ENCODE measurements at places on chromosomes 3 and 15.

GRCh38 chr3:124266487-124266886, 274.6 kb upstream of the ROPN1 start:
- DNase-seq: no peak

GRCh38 chr3:47009225-47010110, 30.0 kb downstream of the NBEAL2 start:
- DNase-seq: no peak

GRCh38 chr3:57030721-57031120, 29.7 kb upstream of the SPATA12 start:
- DNase-seq: no peak

GRCh38 chr15:23576061-23576460, 10.6 kb downstream of the MKRN3 start:
- no peak for DNase-seq

DNA sequence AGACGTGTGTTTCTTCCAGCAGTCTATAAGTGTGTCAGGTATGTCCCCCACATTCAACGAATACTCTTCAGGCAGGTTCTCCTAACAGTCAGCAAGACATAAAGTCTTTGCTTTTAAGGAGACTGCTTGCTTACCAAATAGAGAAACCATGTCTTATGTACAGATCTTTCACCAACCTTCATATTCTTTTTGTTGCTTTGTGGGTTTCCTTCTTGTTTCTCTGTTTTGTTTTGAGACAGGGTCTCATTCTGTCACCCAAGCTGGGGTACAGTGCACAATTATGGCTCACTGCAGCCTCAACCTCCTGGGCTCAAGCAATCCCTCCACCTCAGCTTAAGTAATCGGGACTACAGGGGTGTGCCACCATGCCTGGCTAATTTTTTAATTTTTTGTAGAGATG, 14.3 kb downstream of the DYNC1LI1 start:
- DNase-seq: no peak

DNA sequence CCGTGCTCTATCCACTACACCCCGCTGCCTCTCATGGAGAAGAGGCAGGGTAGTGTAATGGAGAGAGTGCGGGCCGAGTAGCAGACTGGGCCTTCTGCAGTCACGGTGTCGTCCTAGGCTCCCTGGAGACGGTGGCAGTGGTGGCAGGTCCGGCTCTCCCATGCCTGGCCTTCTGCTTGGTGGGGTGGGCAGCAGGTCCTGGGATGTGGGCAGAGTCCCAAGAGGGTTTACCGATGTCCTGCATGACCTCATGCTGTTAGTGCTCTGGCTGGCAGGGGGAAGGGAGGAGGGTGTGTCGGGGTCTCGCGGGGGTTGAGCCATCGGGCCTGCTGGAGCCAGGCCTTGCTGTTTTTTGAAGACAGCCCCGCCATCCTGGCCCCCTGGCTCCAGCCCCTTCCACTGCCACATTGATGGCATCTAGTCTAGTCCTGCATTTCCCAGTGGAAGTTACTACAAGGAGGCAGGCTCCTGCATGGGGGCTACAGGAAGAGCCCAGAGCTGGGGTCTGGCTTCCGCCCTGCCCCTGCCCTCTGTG, 73.6 kb upstream of the SEC13 start:
- no peak for DNase-seq

- DNase-seq: no peak
These were observed 66.0 kb downstream of the GPD1L start for GRCh38 chr3:32172420-32172819.

- DNase-seq: no peak
These were observed 61.7 kb upstream of the ITGA11 start for GRCh38 chr15:68493629-68494028.

- no peak for DNase-seq
These were observed 120.0 kb upstream of the C15orf61 start for GRCh38 chr15:67400890-67401289.

- DNase-seq: no peak
These were observed 24.1 kb downstream of the SMAD3 start for GRCh38 chr15:67089217-67090193.

- no peak for DNase-seq
These were observed 225.8 kb downstream of the CGGBP1 start for GRCh38 chr3:87833039-87833377.

DNA sequence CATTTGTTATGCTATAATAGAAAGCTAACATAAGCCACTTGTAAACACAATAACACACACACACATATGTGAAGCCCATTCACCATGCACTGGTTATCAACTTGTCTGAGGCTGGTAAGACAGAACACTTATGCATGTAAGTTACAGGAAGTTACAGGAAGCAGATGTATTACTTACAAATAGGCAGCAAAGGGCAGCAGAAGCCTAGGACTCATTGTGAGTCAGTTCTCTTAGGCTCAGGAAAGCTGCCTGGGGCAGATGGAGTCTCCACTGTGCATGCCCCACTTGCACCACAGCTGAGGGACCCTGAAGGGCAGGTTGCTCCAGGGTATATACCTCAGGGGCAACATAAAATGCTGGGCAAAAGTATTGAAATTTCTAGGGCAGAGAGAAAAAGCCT, 748.8 kb upstream of the CCDC54 start:
- no peak for DNase-seq

- DNase-seq: no peak
These were observed 54.9 kb downstream of the CYP11A1 start for GRCh38 chr15:74312445-74313007.

DNA sequence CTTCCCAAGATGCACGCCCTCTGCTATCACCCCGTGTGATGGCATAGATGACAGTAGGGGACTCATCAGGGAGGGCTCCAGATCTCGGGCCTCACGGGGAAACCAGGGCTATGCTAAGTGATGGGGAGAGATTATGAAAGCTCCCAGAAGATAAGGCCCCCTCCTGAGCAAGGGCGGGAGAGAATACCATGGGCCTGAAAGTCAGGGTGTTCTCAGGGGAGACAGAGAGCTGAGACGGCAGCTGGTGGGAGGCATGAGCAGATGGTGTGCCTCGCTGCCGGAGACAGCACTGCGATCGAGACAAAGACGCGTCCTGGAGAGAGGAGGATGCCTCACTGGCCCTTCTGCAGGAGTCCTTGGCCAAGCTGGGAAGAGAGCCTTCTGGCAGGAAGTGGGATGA, 106.5 kb upstream of the ADPGK start:
- DNase-seq: no peak

DNA sequence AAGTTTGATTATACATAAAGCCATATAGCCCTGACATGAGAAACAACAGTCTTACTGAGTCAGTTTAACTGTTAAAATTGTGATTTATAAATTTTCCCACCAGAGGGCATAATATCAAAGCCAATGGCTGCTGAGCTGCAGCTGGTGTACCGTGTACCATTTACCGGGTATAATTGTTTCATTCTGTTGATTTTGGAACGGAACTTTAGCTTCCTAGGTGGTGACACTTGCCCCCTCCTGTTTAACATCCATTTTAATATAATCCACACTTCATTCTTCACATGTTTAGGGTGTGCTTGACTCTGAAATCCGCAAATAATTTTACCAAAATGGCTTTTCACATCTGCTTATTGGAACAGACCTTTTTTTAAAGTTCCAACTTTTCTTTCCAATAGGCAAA, 72.8 kb downstream of the SLC9A9 start:
- DNase-seq: no peak

GRCh38 chr3:43036621-43037423, 57.7 kb downstream of the GASK1A start:
- no peak for DNase-seq

DNA sequence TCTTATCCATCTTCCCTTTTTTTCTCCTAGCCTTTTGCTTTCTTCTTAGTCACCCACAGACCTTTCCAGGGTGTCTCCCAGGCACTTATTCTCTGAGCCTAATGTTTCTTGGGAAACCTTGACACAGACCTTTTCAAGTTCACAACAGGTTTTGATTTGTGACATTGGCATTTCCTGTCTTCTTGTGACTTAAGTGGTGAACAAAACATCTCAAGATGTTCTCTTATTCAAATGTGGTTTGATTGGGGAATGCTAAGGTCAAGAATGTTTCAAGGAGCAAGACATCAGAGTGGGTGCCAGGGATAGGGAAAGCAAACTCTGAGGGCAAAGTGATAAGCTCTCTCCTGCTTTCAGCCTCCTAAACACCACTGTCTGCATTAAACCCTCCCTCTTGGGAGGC, 68.2 kb upstream of the GSK3B start:
- no peak for DNase-seq

DNA sequence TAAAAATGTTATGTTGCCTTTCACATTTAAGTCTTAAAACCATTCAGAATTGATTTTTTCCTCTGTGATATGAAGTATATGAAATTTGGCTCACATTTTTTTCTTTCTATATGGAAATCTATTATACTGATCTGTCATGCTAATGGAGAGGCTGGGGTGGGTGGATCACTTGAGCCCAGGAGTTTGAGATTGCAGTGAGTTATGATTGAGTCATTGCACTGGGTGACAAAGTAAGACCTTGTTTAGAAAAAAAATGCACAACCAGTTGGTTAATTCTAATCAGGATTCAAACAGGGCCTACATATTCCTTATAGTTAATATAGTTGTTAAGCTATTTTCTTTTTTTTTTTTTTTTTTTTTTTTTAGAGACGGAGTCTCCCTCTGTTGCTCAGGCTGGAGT, 230.5 kb downstream of the MFSD1 start:
- no peak for DNase-seq

DNA sequence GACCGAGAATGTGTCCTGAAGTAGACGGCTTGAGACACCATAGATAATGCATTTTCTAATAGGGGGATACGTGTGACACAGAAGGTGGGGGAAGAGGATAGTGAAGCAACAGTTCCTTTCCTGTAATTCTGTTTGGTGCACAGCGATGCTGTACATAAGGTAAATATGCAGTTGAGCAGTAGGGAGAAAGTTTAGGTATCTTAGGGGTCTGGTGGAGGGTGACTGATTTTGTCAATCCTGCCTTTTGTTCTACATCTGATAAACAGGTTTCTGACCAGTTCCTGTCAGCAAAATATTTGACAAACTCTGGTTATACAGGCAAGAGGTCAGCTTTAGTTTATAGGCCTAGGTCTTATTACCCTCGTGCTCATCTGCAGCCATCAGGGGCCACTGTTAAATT, 71.3 kb downstream of the TRAK1 start:
- DNase-seq: no peak

Data from SIG-M5 (cell line).